ENCODE measurements at places on chromosomes 2 and 18.
A peak's percentile ranks its signal among the peaks of the same experiment; 100 is the strongest.

GRCh38 chr2:61543062-61543461 lies 4.9 kb upstream of the XPO1 start:
- no peak for DNase-seq

GRCh38 chr2:180494286-180494685 lies 486.1 kb upstream of the UBE2E3 start:
- no peak for DNase-seq

- peak; percentile 66 for DNase-seq
Measured at GRCh38 chr2:71070294-71071093, 2.0 kb downstream of the NAGK start.

GRCh38 chr2:47896450-47896968 lies 9.8 kb downstream of the FBXO11 start:
- DNase-seq = no peak

GRCh38 chr2:127986548-127987079 lies 41.2 kb downstream of the SAP130 start:
- no peak for DNase-seq

GRCh38 chr18:32889615-32890593 lies 117.1 kb upstream of the KLHL14 start:
- DNase-seq = no peak

DNA sequence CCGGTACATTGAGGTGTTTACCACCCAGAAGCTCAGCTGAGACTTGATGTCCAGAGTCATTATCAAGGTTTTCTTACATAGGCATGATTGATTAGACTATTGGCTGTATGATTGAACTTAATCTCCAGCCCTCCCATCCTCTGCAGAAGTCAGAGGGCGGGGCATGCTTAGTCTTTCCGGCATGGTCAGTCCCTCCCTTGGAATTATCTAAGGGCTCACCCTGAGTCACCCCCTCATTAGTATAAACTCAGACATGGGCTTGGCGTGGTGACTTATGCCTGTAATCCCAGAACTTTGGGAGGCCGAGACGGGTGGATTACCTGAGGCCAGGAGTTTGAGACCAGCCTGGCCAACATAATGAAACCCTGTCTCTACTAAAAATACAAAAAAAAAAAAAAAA lies 243.9 kb downstream of the VAPA start:
- DNase-seq = no peak

GRCh38 chr18:61770279-61770678 lies 122.5 kb downstream of the RNF152 start:
- DNase-seq = no peak

- DNase-seq = no peak
Measured at GRCh38 chr18:63182861-63183260, 136.7 kb downstream of the BCL2 start.

GRCh38 chr18:44697315-44697714 lies 16.6 kb downstream of the SETBP1 start:
- DNase-seq = no peak

DNA sequence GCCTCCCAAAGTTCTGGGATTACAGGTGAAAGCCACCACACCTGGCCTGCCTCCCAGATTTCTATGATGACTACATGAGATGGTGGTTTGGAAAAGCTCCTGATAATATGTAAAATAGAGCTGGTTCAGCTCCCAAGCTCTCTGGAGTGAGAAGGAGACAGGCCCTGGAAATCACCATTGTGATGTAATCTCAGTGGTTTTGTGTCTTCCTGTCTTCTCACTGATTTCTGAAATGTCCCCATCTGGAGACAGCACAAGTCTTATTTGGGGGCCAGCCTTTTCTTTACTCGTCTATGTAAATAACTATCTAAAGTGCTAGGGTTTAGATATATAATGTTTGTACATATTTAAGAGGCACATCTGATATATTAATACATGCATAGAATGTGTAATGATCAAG lies 64.0 kb downstream of the CCNT2 start:
- peak; percentile 18 for DNase-seq

DNA sequence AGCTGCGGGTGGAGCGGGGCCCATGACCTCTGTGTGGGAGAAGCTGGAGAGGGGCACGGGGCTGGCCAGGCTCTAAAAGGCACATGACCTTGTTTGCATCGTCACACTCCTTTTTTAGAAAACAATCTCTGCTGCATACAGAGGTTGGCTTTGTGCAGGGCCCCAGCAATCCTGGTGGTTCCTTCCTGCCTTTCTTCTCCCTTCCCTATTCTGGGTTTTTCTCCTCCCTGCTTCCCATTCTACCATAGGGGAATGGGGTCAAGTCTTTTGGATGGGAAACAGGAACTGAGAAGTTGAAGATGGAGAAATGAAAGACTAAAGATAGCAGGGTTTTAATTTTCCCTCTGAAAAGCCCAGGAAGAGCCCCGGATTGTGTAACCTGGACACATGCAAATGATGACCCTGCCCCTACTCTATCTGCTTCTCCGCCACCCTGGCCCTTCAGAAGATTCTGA lies 53.9 kb downstream of the ASAP2 start:
- peak; percentile 98 for DNase-seq

GRCh38 chr18:23266717-23267446 lies 131.6 kb downstream of the CABLES1 start:
- no peak for DNase-seq

DNA sequence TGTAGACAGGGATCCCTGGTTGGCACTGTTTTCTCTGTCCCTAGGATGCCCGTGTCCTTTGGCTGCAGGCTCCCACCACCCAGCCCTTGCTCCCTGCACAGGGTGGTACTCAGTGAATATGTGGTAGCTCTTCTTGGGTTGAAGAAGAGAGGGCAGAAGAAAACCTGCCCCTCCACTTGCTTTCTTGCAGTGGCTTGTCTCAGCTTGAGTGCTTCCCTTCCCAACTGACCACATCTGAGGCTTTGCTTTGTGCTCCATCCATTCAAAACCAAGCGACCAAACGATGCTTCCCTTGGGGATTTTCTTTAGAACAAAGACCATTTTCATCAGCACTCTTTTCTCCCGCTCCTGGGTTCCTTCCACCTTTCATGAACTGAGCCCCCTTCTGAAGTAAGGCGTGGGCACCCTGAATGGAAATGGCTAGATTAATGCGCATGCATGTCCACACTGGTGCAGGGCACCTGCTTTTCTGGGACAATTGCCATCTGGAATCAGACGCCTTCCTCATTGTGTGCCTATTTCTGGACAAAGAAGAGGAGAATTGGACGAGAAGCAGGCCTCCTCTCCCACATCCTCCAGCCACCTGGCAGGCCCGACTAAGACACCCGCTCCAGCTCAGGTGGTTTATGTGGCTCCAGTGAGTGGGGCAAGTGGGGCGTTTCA lies 59.1 kb downstream of the ARL4C start:
- DNase-seq = no peak

- DNase-seq = no peak
Measured at GRCh38 chr2:190376591-190377245, 31.4 kb upstream of the MFSD6 start.

DNA sequence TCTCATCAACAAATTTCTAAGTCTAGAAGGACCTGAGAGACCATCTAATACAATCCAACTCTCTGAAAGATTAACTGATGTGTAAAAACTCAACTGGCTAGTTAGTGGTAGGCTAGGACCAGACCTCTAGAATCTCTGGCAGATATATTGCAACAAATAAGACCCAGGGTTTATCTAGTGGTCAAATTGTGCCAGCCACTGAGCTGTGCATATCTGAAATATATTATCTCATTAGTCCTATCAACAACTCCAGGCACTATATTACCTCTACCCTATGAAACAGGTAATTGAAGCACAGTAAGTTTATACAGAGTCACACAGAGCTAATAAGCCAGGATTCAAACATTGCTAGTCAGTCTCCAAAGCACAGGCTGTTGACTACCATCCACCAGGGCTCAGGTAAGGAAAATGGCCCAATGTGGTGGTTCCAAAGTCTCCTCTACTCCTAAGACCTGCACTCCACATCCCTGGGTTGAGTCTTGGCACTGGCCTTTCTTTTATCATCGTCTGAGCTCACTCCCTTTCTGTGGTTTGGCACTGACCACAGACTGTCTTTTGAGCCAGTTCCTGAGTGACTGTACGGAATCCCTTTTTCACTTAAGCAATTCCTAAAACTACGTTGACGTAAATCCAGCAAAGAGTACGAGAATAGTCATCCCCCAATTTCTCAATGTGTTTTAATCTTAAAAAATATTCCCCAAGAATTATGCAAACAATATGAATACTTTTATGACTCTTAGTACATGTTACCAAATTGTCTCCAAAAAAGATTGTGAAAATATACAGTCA lies 11.9 kb upstream of the PID1 start:
- peak; percentile 97 for DNase-seq

DNA sequence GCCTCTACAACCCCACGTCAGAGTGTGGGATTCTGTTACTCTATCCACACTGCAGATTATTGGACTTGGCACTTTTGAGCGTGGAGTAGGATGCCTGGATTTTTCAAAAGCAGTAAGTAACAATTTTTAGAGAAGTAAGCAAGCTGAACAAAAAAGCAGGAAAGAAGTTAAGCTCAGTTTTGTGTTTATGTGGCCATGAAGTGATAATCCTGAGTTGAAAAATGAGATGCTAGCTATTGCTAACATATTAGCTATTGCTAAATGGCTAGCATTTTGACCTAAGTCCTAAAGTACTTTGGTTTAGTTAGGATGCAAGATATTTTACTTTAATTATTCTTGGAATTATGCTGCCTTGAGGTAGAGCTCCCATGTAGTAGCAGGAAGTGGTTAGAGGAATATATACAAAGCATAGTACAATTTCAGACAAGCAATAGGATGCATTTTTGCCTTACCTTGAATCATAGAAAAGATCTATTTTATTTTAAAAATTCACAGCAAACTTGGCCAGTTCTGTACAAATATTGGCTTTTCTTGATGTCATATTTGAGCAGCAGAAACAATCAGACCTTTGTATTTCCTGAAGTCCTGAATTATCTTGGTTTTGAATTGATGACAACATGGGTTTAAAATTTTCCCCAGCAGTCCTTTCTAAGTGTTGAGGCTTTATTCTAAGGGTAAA lies 74.6 kb downstream of the COX7A2L start:
- no peak for DNase-seq

DNA sequence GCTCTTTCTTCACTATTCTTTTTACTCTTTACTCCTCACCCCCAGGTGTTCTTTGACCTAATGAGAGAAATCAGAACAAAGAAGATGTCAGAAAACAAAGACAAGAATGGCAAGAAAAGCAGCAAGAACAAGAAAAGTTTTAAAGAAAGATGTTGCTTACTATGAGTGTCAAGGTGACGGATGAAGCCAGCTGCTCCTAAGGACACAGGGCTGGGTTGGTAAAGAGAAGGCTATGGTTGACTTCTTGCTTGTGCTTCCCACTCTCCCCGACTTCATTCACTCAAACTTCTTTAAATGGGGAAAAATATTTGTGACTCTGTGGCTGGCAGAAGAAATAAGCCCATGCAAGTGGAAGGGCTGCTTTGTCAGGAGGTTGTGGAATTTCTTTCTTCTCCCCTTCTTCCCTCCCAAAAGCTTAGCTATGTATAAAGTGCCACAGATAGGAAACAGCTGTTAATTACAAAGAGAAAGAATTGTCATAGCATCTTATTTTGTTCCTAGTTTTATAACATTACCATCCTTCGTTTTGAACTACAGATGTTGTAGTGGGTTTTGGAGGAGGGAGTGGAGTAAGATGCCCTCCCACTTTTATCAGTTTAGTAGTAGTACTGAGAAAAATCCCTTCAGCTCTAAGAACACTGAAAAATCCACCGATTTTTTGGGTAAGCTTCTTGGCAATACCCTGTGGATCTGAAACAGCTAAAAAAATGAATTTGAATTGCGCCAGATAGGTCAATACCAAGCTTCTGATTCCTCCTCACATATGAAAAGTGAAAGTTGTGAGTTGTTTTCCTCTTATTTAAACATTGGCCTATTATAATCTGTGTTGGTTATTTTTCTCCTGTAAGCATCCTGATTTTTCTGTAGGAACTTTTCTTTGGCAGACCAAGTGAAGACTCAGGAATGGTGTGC lies 40.7 kb downstream of the RALB start:
- no peak for DNase-seq

DNA sequence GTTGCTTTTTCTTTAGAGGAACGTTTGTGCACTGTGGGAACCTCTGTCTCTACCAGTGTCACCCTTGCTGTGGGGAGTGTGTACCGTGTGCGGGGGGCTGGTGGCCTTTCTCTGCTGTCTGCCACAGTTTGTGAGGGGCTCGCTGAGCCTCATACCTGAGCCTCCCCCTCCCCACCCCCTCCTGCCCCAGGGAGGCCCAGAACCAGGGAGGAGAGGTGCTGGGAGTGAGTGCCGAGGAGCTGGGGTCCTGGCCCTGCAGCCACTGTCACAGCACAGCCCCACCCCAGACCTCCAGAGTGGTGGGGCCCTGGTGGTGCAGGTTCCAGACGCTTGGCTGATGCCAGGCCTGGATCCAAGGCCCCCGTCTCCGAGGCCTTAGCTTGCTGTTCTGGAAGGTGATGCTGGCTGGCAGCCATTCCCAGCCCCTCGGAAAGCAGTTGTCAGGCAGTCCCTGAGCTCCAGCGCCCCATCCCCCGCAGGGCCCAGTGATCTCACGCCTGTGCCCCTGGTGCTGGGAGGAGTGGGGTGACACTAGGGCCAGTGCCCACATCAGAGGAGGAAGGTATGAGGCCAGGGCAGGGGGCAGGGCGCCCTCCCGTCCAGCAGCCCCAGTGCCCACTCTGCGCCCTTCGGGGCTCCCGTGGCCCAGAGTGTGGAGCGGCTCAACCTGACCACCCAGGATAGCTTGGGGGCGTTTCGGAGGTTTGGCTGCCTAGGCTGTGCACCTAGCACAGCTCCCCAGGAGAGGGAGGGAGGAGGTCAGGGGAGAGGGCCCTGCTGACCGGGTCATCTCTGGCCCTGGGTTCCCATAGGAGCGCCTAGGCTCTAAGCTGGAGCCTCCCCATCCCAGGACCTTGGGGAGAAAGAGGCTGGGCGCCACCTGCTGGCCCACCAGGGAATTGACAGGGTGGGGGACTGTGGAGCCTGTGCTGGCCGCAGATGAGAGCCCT lies 53.0 kb upstream of the ALPP start:
- DNase-seq = peak; percentile 46

- no peak for DNase-seq
Measured at GRCh38 chr18:12043811-12044210, 49.8 kb upstream of the ANKRD62 start.

GRCh38 chr2:102506743-102507142 lies 33.7 kb downstream of the SLC9A4 start:
- no peak for DNase-seq

DNA sequence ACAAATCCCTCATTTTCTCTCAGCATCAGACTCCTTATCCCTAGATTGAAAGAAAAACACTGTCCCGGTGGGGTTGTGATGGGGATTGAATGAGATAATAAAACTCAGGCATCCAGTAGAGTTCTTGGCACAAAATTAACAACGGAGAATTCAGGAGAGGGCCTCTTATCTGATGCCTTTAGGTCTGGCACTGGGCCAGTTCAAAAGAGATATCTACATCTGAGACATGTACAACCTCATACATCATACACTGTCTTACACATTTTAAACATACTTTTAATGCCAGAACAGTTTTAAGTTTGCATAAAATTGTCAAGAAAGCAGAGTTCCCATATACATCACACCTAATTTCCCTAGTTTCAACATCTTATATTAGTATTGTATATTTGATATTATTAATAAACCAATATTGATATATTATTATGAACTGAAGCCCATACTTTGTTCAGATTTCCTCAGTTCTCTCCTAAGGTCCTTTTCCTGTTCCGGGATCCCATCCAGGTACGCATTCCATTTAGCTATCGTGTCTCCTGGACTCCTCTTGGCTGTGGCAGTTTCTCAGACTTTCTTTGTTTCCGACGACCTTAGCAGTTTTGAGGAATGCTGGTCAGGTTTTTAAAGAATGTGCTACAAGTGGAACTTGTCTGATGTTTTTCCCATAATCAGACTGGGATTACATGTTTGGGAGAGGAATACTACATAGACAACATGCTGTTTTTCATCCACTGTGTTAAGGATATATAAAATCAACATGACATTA lies 27.8 kb downstream of the NXPH2 start:
- DNase-seq = no peak

GRCh38 chr2:237090906-237091305 lies 5.2 kb downstream of the COPS8 start:
- DNase-seq = no peak
